ENCODE measurements at places on chromosomes 4 and X.

- no peak overlapping the region for H3K4me3 ChIP-seq
- DNase-seq: no peak
- H3K4me1 ChIP-seq: no peaks in the 10 kb centered on the region
Observed at GRCh38 chrX:37867536-37868153, 20.3 kb upstream of the DYNLT3 start.

DNA sequence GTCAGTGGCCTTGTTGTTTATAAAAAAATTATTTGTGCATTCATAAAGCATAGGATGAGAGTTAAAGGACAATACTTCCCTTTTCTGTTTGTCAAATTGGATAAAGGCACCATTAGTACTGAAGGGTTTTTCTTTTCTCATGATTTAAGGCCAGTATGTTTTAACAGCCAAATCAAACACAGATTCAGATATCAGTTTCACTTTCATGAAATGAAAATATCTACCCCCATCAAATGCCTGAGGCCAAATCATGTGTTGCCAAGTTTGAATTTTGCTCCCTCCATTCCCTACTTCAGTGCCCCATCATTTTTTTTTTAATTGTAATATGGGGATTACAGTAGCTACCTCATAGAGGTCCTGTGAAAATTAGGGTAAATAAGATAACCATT, 745.9 kb downstream of the RPA4 start:
- H3K36me3 ChIP-seq: no peaks in the 10 kb centered on the region
- no peaks in the 10 kb centered on the region for H3K4me1 ChIP-seq
- no peak for DNase-seq
- H3K4me3 ChIP-seq: no peak overlapping the region
- no peaks in the 10 kb centered on the region for H3K27me3 ChIP-seq

- H3K27ac ChIP-seq: no peak overlapping the region
- H3K36me3 ChIP-seq: no peaks in the 10 kb centered on the region
- H3K27me3 ChIP-seq: no peaks in the 10 kb centered on the region
- H3K4me1 ChIP-seq: no peaks in the 10 kb centered on the region
Observed at GRCh38 chr4:48147621-48148020, 13.6 kb upstream of the TXK start.

GRCh38 chrX:17247144-17247543, 127.9 kb upstream of the NHS start:
- H3K36me3 ChIP-seq: no peaks in the 10 kb centered on the region
- no peak for DNase-seq
- no peak overlapping the region for H3K4me3 ChIP-seq
- no peaks in the 10 kb centered on the region for H3K27me3 ChIP-seq
- H3K27ac ChIP-seq: no peak overlapping the region

Data from trophoblast cell (in vitro differentiated cells and primary cell).